ENCODE measurements at places on chromosomes 16 and 17. TPM values are rescaled to one million over a fixed set of nuclear protein-coding genes. Genes with fewer than 3 reads are reported as not detected.

GRCh38 chr16:8808613-8809353 lies 11.1 kb downstream of the PMM2 start:
- H3K27me3 ChIP-seq, result no peaks in the 10 kb centered on the region
- peaks cover 77% of the 10 kb centered on the region for H3K36me3 ChIP-seq
- no peak for DNase-seq

DNA sequence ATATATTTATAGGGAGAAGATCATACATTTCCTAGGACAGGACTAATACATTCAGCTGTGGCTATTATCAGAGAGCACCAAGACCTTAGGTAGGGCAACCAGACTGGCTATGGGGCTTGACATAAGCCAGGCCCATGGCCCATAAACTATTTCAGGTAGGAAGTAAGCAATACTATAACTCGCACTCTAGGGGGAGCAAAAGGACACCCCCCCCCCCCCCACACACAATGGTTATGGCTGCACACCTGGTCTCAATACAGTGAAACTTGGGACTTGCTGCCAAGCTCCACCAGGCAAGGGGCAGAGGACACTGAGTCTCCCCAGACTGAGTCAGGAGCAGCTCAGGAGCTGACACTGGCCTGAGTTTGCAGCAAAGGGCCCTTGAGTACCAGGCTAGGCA lies 348.9 kb upstream of the ASIC2 start:
- peaks cover 13% of the 10 kb centered on the region for H3K36me3 ChIP-seq
- no peak overlapping the region for H3K27ac ChIP-seq
- H3K4me1 ChIP-seq, result peaks cover 20% of the 10 kb centered on the region
- peak; percentile 47 for DNase-seq
- no peak overlapping the region for H3K4me3 ChIP-seq

DNA sequence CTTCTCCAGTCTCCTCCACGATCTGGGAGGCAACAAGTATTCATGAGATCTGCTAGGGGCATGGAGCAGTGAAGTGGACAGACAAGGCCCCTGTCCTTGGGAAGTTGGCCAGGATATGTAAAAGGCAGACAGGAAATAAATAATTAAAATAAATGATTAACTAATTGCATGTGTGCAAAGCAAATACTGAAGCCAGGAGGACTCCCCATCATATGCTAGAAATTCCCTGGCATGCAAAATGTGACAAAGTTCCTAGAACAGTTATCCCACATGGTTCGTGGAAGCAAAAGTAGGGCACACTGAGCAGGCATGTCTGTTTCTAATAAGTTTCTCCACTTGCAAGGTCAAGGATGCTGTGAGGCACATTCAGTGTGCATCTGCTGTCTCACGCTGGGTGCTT lies 86.8 kb downstream of the CDYL2 start:
- H3K4me3 ChIP-seq, result no peak overlapping the region
- no peaks in the 10 kb centered on the region for H3K36me3 ChIP-seq
- H3K27ac ChIP-seq, result no peak overlapping the region
- H3K4me1 ChIP-seq, result no peaks in the 10 kb centered on the region
- H3K27me3 ChIP-seq, result no peaks in the 10 kb centered on the region

GRCh38 chr17:2703606-2704005 lies 8.0 kb downstream of the CLUH start:
- H3K4me3 ChIP-seq, result no peak overlapping the region
- no peak overlapping the region for H3K27ac ChIP-seq
- H3K27me3 ChIP-seq, result no peaks in the 10 kb centered on the region
- H3K4me1 ChIP-seq, result peaks cover 8% of the 10 kb centered on the region
- DNase-seq, result no peak

The SBK1 gene
- 68.1 TPM for total RNA-seq

The RAB37 gene
- 3.4 TPM for total RNA-seq

The METTL2A gene
- 44.3 TPM for total RNA-seq

Measured in GM23338 (cell line).